ENCODE measurements at places on chromosomes 1 and 21.

DNA sequence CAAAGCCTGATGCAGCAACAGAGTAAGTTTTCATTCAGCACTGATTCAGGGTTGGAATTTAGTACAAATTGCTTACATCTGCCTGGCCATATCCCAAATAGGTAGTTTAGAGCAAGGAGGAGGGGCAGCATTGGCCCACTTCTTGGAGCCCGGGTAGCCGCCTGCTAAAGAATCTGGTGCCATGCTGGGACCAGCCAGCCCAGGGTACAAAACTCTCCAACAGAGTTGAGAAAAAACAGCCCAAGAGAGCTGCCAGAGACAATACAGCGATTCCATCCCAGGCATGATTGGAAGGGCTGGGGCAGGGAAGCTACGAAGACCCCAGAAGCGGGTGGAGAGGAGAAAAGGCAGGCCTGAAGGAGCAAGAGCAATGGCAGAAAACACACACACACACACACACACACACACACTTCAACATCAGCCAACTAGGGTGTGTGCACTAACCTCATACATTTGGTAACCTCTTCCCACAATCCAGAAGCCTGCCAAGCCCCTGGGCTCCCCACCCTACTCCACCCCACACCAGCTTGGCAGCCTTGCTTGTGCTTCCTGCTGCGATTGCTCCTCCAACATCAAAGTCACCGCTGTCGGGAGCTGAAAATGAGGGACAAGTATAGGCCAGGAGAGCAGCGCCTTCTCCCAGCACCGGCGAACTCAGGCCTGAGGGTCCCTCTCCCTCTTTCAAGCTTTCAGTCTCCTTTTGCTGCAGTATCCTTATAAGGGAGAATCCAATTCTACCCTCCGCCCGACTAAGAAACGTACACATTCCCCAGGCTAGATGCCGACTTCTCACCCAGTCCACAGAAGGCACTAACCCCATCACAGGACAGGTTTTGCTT is 1.2 kb downstream of the PIK3C2B start:
- DNase-seq = no peak

DNA sequence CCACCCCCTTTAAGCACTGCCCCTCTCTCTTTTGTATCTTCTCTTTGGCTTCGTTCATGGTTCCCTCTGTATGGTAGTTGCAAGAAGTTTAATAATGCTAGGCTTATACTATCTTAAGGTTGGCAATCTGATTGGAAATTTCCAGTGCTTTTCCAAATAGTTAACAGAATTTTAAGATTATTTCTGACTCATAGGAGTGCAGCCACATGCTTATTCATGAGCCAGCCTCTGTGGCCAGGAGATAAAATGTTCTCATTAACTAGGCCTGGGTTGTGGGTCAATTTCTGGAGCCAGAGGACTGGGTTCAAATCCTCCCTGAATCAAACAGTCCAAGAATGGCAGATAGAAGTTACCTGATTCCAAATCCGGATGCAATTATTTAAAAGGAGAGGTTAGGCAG is 103.1 kb downstream of the ATP6V1G3 start:
- DNase-seq = no peak

DNA sequence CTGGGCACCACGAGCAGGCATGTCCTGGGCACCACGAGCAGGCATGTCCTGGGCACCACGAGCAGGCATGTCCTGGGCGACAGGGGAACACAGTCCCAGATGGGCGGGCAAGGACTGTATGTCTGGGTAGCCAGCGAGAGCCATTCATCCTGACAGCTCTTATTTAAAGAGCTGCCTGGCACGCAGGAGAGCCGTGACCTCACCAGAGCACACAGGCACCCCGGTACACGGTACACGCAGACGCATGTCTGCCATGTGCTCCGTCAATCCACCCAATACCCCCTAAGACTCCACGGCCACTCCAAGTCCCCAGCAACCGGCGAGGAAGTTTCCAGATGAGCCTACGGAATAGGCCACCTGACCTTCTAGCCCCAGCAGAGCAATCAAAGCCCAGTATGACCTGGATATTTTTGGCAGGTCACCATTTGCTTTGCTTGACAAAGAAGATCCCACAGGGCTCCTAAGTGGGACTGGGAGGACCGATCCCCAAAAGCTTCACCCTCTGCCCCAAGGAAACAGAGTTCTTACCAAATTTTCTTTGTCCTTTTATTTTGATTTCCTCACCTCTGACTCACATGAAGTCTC is 51.7 kb downstream of the CASZ1 start:
- no peak for DNase-seq

DNA sequence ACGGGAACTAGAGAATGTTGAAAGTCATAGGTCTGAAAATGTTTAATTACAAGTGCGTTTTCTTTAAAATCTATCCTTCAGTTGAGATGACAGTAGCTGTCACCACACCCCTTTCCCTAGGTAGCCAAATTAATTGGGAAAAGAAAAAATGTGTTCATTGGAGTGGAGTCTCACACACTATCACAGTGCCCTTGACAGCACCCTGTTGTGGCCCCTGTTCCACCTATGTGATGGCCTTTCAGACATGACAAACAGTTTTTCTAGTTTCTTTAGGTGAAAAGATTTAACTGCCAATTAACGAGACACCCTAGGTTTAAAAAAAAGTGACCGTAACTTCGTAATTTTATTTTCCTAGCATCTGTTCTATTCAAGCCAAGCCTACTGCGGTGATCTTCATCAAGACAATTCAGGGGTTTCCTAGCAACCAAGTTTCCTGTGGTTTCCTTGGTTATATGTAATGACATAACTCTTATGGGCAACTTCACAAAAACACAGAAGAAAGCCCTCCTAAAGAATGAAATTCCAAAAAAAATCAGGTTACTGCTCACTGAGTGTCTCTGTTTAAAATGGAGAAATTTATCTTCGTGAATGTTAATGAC is 298.3 kb downstream of the PDE4B start:
- no peak for DNase-seq

DNA sequence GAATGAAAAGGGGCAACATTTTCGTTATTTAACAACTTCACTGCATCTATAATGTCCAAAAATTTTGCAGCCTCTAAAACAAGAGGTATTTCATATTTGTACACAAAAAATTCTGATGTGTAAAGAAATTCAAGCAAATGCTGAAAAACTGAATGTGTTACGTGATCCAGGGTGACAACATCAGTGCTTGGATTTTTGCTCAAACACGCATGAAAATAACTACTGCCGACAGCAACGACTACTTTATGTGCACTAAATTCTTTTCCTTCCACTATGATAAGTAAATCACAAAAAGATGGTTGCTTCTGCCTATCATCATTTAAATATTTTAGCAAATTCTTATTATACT is 53.4 kb upstream of the ASPM start:
- DNase-seq = no peak

GRCh38 chr1:234398849-234399381 is 25.7 kb downstream of the COA6 start:
- no peak for DNase-seq

GRCh38 chr1:46303038-46303871 is at the start of the genes LRRC41 and UQCRH:
TSS of gene LRRC41 (minus strand) at chr1:46303616. CDS start at chr1:46303322, 294 bp downstream.
TSS of gene UQCRH (plus strand) at chr1:46303698. CDS start at chr1:46303767, 69 bp downstream.
- peak; percentile 95 for DNase-seq

GRCh38 chr1:154104433-154105082 is 50.3 kb downstream of the NUP210L start:
- no peak for DNase-seq

GRCh38 chr21:40636026-40636425 is 210.9 kb downstream of the DSCAM start:
- DNase-seq = no peak

GRCh38 chr1:231869364-231869763 is 242.8 kb downstream of the DISC1 start:
- DNase-seq = no peak

- DNase-seq = peak; percentile 62
Observed at GRCh38 chr1:28737307-28738132, 780 bp downstream of the YTHDF2 start.

GRCh38 chr1:169595764-169596711 is 9.8 kb upstream of the F5 start:
- peak; percentile 57 for DNase-seq

- no peak for DNase-seq
Observed at GRCh38 chr1:221827307-221827642, 85.4 kb upstream of the DUSP10 start.

GRCh38 chr21:20874202-20874601 is 124.0 kb upstream of the NCAM2 start:
- DNase-seq = no peak

DNA sequence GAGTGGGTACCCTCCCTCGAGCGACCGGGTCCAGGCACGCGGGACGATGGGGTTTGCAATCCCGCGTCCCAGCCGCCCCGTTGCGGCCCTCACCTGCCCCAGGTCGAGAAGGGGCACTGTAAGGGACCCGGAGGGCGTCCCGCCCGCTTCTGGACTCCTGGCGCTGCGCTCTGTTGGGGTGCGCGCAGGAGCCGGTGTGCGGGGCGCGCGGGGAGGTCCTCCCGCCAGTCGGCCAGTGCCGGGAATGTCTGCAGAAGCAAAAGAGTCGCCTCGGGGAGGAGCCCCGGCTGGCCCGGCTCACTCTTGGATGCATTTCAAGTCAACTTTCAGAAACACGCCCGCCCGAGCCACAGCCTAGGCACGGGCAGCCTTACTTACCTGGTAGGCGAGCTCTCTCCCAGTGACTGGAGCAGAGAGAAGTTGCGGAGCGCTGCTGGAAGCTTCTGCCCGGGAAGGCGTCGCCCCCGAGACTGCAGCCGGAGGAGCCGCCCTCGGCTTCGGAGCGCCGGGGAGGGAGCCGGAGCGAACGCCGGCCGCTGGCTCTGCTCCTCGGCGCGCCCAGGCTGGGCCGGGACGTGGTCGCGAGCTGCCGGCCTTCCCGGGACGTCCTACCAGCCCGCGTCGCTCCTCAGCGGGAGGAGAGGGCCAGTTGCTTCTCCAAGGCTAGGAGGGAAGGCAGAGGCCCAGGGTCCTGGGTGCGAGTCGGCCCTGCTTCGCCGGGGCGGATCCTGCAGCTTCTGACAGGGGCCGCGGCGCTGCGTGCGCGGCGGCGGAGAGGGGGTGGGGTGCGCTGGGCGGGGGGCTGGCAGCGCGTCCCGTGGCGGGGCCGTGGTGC is at the start of gene LMX1A:
Gene LMX1A (minus strand): TSS at position 739 of the 835 bp plus-strand sequence. CDS start 1,156 bp downstream, outside the sequence.
- DNase-seq = no peak

DNA sequence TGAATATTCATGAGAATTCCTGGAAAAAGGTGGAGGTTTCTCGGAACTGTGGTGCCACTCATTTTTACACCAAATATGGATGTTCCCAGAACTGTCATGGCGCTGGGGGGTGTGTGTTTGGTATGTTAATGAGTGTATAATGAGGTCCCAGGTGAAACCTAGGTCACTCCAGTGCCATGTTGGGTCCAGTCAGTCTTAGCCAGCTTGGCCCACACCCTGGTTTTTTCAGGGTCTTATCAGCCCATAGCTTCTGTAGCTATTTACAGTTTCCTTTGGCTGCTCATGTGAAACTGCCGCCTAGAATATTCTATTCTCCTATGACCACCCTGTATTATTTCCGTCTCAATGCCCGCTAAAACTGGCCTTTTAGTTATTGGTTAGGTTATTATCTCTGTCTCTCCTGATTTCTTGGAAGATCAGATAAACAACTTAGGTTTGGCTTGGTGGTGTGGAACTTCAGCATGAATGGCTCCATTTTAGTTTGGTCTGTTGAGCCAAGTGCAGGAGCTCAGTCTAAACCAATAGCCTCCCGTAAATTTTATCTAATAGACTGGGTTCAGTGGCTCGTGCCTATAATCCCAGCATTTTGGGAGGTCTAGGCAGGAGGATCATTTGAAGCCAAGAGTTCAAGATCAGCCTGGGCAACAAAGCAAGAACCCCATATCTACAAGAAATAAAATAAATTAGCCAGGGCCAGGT is 42.1 kb upstream of the EDARADD start:
- no peak for DNase-seq

DNA sequence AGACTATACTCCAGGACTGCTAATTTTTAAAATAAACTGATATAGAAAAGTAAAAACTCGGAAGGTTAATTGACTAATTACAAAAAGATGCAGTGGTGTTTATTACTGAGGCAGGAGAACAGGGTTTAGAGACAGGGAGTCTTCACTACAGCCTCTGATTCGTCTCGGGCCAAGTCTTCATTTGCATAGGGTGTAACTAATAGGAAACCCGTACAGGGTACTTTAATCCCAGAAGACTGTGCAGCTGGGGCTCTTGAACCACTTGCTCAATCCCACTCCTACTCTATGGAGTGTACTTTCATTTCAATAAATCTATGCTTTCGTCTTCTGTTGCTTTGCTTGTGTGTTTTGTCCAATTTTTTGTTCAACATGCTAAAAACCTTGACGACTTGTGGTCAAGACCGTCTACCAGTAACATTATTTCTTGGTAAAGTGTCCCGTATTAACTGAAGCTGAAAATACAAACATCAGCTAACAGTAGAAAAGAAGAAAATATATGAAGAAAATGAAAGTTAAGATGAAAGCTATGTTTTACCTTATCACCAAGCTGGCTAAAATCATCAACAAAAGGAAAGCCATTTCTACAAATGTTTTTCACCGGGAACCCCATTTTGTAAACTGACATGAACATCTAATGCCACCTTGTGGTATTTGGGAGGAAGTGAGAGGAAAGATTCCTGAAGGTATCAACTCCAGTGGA is 8.0 kb downstream of the SDHB start:
- no peak for DNase-seq

GRCh38 chr1:94734963-94735901 is 84.9 kb upstream of the SLC44A3 start:
- DNase-seq = no peak

GRCh38 chr1:205661429-205662134 is 18.7 kb downstream of the SLC45A3 start:
- no peak for DNase-seq

DNA sequence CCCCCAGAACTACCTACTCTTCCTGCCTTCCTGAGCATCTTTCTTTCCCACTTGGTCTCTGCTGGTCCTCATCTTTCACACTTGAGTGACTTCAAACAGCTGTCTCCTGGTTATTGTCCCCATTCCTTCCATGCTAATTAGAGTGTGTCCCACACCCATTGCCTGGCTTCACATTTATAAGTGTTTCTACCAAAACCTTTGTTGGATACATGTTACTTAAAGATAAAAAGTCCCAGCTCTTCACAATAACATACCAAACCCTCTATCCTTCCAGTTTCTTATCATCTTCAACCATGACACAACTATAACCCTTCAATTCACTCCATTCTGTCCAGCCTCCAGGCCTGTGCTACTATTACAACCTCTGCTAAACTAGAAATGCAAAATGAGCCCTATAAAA is 41.0 kb downstream of the VCAM1 start:
- no peak for DNase-seq

DNA sequence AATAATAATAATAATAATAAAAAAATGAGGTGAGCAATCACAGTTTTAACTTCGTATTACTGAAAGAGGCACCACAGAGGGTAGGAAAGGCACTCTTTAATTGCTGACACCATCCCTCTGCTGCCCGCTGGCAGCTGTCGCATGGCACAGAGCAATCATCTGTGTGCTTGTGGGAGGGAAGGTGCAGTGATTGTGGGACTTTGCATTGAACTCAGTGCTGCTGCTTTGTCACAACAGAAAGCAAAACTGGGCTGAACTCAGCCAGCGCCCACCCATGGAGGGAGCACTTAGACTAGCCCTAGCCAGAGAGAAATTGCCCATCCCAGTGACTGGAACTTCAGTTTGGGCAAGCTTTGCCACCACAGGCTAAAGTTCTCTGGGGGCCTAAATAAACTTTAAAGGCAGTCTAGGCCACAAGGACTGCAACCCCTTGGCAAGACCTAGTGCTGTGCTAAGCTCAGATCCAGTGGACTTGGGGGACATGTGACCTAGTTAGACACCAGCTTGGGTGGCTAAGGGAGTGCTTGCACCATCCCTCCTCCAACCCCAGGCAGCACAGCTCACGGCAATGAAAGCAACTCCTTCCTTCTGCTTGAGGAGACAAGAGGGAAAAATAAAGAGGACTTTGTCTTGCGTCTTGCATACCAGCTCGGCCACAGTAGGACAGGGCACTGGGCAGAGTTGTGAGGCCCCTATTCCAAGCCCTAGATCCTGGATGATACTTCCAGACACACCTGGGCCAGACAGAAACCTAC is 59.3 kb downstream of the WDR4 start:
- no peak for DNase-seq

- no peak for DNase-seq
Observed at GRCh38 chr1:245896258-245896657, 610.8 kb downstream of the SMYD3 start.

Data from activated CD8-positive, alpha-beta memory T cell treated with anti-CD3 and anti-CD28 coated beads, Interleukin-2, amount 10 ng/mL, durations not matched to agents 7 days and 5 days (primary cell).